ENCODE measurements at places on chromosomes 16 and 17. TPM values are rescaled to one million over a fixed set of nuclear protein-coding genes. Genes with fewer than 3 reads are reported as not detected.

GRCh38 chr16:9429646-9430330 lies 338.3 kb downstream of the HAPSTR1 start:
- DNase-seq: no peak

GRCh38 chr17:36598951-36599401 lies 2.4 kb upstream of the MRM1 start:
- DNase-seq: no peak

GRCh38 chr16:69301187-69301586 lies 10.0 kb upstream of the VPS4A start:
- DNase-seq: no peak

- no peak for DNase-seq
Measured at GRCh38 chr17:73536700-73537605, 107.3 kb downstream of the SDK2 start.

- no peak for DNase-seq
Measured at GRCh38 chr17:71724339-71724738, 396.5 kb upstream of the SOX9 start.

GRCh38 chr16:4709481-4709880 lies 16.1 kb downstream of the NUDT16L1 start:
- DNase-seq: peak; percentile 36

DNA sequence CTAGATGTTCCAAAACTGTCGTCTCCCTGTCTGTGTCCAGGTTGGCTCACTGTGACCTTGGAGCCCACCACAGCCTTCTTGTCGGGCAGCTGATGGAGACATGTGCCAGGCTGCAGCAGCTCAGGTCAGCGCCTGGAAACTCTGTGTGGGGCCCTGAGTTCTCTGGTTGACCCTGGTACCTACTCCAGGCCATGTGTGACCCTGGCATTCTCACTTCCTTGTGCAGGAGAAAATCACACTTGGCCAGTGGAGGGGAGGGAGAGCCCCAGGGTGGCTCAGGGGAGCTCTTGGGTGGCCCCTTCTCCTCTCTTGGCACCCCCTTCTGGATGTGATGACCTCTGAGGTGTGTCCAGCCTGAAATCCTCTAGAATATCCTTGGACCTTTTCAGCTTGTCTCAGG lies 25.0 kb upstream of the CPNE2 start:
- no peak for DNase-seq

DNA sequence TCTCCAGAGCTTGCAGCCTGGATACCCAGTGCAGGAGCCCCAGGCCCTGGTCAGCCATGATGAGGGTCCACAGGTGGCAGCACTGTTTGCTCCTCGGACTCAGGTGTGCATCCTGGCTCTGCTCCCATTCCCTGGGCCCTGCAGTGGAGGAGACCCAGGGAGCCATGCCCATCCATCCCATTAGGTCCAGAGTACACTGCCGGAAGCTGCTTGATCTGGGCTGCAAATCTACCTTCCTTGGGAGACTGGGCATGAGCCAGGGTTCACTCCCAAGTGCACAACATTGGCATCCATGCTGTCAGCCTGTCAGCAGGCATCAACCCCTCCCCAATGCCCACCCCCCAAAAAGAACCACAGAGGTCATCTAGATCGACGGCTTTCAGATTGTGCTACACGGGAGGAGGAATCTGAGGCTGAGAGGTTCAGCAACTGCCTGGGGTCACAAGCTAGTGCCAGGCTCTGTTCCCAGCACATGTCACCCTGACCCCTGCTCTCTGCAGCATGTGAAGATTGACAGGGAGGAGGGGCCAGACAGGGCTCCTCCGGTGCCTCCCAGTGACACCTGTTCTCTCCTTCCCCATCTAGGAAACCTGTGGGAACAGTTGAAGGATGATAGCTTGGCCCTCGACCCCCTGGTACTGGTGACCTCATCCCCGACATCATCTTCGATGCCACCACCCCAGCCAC lies 15.7 kb downstream of the UNC119 start:
- no peak for DNase-seq

GRCh38 chr17:57925361-57925990 lies 29.7 kb downstream of the CUEDC1 start:
- no peak for DNase-seq

- no peak for DNase-seq
Measured at GRCh38 chr17:36525113-36525512, 9.6 kb downstream of the MYO19 start.

DNA sequence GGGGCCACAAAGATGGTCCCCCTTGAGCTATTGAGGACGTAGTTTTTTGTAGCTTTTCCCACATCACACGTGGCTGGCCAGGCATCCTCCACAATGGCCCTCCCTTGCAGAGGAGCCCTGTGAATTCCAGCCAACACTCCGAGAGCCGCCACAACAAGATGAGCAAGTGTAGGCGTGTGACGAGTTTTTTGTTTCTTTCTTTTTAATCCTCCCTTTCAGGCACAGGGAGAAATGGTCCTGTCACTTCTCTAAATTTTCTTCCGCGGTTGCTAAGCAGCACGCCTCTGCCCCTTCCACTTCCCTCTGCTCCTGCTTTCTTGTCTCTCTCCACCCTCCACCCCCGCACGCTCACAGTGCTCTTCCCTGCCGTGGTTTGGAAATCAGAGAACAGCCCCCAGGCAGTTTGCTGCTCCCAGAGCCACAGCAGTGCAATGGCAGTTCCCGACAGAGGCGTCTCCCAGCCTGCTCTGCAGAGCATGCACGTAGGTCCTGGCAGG lies 68.0 kb upstream of the MRTFB start:
- DNase-seq: peak; percentile 47

GRCh38 chr17:17443173-17443572 lies 33.6 kb upstream of the MED9 start:
- DNase-seq: no peak

DNA sequence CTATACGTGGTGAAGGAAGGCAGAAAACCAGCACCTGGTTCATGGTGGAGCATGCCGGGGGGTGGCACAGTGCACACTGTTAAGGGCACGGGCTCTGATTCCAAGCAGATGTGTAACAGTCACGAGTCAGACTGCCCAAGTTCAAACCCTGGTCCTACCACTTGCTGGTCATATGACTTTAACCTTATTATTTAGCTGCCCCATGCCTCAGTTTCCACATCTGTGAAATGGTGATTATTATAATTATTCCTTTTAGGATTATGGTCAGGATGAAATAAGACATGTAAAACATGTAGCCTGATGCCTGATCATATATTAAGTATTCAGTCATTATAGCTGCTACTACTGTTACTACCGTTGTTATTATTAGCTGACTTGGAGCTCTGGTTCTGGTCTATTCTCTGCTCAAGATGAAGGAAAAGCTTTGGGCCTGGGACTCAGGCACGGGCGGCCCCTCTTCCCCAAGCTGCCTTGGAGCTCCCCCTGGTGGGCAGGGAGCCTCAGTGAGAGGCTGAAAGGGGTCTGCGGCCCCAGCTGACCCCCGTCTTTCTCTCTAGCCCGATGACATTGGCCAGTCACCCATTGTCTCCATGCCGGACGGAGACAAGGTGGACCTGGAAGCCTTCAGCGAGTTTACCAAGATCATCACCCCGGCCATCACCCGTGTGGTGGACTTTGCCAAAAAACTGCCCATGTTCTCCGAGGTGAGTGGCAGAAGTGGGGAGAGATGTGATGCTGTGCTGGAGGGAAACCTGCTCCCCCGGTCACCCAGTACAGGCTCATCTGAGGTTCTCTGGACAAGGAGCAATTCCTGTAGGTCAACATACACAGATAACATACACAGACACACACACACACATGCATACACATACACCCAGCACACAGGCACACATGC lies 14.0 kb downstream of the NR1D1 start:
- DNase-seq: no peak

DNA sequence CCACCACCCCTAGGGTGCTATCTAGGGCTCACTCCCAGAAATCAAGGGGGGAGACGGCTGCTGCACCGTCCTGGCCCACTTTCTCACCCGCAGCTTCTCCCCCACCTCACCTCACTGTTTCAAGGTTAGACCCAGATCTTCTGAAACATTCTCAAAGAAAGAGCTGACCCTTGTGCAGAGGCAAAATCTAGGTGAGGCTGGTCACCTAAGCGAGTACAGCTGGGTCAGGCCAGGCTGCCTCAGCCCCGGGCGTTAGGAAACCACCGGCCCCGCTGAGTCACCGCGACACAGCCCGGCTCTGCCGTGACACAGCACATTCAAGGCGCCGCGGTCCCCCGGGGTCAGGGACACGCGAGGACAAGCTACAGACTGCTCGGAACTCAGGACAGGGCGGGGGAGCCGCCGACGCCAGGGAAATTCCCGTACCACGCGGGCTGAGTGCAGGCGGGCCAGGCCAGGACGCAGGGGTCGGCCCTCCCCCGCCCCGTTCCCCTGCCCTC lies 27.1 kb downstream of the GNPTG start:
- peak; percentile 55 for DNase-seq

Gene TM4SF5
- not detected for total RNA-seq

Gene PGS1
- total RNA-seq: 40.2 TPM

Gene ZNF385C
- total RNA-seq: not detected

Gene NECAB2
- 0.90 TPM for total RNA-seq

Gene NAGS
- total RNA-seq: 2.5 TPM

Gene MT1A
- not detected for total RNA-seq

All from fibroblast of the aortic adventitia (primary cell).